ENCODE measurements at places on chromosomes 7 and 10. TPM values are rescaled to one million over a fixed set of nuclear protein-coding genes. Genes with fewer than 3 reads are reported as not detected.
A peak's percentile ranks its signal among the peaks of the same experiment; 100 is the strongest.

GRCh38 chr7:29282819-29283414, 88.3 kb downstream of the CHN2 start:
- ATAC-seq = no peak

The KIAA1217 gene
- 2.6 TPM for total RNA-seq

- no peak for ATAC-seq
Observed at GRCh38 chr7:13577566-13578145, 411.8 kb downstream of the ETV1 start.

The MINDY4 gene
- 1.4 TPM for total RNA-seq

DNA sequence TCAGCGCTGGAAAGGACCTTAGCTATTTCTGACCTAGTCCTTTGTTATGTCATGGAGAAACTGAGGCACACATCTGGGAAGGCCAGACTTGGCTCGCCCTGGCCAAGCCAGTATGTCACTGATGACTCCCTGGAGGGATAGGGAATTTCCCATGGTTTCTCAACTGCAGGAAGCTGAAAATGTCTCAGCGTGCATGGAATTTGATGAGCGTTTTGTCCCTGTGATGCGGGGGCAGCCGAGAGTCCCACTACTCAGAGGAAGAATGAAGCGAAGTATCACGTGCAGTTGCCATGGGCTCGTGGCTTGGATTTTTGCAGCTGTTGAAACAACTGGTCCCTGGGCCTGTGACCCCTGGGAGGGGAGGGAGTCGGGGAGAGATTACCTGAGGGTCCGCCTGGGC, 44.8 kb downstream of the CLIP2 start:
- no peak for ATAC-seq

The PPP1R3A gene
- not detected for total RNA-seq

GRCh38 chr10:88379575-88379974, 203.5 kb downstream of the RNLS start:
- peak; percentile 47 for ATAC-seq

GRCh38 chr7:94510582-94511496, 1.2 kb downstream of the CASD1 start:
- peak; percentile 9 for ATAC-seq

- ATAC-seq = no peak
Observed at GRCh38 chr7:64753032-64753431, 41.2 kb upstream of the ZNF138 start.

- ATAC-seq = no peak
Observed at GRCh38 chr10:132632851-132633684, 95.5 kb downstream of the INPP5A start.

DNA sequence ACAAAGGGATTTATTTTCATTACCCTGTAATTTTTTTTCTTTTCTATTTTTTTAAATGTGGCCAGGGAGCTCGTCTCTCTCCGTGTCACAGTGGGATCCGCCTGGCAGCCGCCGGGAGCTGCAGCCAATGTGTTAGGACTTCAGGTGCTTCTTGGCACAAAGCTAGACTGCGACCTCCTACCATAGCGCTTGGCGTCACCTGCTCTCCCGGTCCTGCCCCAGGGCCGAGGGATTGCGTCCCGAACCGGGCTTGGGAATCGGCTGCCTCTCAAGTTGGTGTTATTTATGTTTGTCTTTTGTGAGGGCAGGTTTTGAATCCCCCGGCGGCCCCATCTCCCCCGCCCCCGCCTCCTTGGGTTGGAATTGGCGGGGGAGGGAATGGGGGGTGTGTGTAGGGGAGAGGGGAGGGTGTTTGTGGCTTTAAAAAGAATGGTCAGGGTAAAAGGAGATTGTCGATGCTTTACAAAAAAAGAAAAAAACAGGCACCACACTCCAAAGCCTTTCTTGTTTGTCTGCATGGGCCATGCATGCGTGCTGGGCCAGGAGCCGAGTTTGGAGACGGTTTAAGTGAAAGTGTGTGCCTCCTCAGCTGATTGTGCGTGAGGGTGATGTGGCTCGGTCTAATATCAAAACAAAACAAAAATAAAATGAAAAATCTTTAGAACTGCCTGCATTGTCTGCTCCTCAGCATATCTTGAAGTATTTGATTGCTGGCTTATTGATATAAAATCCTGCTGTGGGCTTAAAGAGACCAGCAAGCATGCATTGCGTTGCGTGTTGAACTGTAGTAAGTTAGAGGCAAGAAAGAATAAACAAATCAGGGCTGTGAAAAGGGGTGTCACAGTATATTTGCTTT, 1.2 kb downstream of the PPP1R9A start:
- no peak for ATAC-seq

The PHF14 gene
- 45.5 TPM for total RNA-seq

The CALU gene
- total RNA-seq = 27.5 TPM

The TAS2R41 gene
- not detected for total RNA-seq

The PTPRZ1 gene
- not detected for total RNA-seq

- no peak for ATAC-seq
Observed at GRCh38 chr7:119482671-119483070, 790.3 kb upstream of the KCND2 start.

DNA sequence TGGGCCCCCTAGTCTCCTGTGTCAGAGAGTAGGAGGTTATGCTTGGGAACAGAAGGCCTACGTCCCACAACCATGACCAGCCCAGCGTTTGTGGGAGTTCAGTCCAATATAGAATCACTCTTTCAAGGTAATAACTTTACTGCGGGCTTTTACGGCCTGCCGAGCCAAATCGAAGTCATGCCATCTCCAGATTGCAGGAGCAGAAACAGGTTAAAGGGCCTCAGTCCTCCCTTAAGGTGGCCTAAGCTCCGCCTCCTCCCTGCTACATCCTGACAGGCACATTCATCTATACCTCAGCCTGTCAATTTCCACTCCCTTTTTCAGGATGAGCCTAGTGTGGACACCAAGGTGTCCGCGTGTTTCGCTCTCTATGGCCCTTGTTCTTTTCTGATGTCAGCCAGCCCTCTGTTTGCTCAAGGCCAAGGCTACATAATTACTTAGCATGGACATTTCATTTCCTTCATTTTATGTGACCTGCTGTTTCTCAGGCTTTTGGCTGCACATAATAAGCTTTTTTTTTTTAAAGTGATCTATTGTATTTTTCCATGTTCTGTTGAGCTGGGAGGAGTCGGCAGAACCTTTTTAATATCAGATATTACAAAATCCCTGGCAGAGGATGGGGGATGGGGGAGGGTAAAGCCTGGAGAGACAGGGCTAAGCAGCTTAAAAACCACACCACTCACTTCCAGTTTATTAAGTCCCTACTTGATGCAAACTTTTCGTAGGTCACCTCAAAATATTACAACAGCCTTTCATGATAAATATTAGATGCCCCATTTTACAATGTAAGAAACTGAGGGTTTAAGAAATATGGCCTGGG, 84.6 kb downstream of the CACNB2 start:
- no peak for ATAC-seq

GRCh38 chr10:86678999-86679792, 10.9 kb downstream of the LDB3 start:
- ATAC-seq = no peak

The AS3MT gene
- total RNA-seq = not detected

The TWIST1 gene
- total RNA-seq = 3.1 TPM

The UNCX gene
- total RNA-seq = not detected

The TEX36 gene
- not detected for total RNA-seq

The ASZ1 gene
- not detected for total RNA-seq

DNA sequence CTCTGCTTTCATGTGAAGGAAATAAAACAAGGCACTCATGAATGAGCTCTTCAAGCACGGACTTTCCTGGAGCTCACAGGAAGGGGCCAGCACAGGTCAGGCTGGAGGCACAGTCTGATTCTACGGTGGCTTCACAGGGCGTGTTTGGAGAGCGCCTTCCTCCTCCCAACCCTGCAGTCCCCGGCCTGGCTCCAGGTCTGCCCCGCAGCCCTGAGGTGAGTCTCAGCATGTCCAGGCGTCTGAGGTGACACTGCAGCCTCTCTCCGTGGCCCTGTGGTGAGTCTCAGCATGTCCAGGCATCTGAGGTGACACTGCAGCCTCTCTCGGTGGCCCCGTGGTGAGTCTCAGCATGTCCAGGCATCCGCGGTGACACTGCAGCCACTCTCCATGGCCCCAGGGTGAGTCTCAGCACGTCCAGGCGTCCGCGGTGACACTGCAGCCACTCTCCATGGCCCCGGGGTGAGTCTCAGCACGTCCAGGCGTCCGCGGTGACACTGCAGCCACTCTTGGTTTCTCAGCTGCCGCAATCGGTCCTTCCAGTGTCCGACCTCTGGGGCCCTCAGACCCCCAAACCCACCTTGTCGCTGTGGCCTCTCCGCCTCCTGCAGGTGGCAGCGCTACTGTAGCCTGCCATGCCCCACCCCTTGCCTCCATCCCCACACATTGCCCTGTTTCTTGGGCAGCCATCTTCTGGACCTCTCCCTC, 381.7 kb downstream of the DNAJB6 start:
- no peak for ATAC-seq

DNA sequence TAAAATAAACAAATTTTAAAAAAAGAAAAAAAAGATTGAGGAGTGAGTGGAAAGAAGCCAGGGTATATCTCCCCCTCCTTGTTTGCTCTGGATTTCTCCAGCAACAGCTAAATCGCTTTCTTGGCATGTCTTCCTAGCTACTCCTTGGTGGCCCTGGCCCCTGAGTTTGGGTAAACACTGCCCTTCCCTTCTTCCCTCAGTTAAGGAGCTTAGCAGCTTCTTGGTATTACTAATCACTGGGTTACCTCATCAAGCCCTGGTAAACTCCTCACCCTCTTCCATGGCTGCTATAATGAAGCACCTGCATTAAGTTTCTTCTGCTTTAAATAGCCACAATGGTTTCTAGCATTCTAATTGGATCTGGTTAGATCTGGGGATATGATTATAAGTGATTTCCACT, 269.8 kb downstream of the FZD1 start:
- ATAC-seq = no peak

- peak; percentile 51 for ATAC-seq
Observed at GRCh38 chr10:76882245-76882644, 755.4 kb downstream of the KCNMA1 start.

DNA sequence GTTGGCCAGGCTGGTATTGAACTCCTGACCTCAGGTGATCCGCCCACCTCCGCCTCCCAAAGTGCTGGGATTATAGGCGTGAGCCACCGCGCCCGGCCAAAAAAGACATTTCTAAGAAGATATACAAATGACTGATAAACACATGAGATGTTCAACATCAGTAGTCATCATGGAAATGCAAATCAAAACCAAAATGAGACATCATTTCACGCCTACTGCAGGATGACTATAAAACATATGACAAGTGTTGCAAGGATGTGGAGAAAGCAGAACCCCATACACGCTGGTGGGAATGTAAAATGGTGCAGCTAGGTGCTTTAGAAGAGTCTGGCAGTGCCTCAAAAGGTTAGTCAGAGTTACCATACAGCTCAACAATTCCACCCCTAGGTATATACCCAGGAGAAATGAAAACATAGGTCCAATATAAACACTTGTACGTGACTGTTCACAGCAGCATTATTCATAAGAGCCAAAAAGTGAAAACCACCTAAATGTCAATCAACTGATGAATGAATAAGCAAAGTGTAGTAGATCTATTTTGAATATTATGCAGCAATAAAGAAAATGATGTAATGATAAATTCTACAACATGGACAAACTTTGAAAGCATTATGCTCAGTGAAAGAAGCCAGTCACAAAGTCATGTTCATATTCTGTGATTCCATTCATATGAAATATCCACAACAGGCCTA, 24.5 kb downstream of the TMEM209 start:
- ATAC-seq = peak; percentile 96

All from activated T-helper 17 cell treated with anti-CD3 and anti-CD28 coated beads, Interleukin-2, amount 50 U/mL, for 72 hours (primary cell).